Placental epithelial cell (primary cell): ENCODE measurements at places on chromosomes 11 and 22. TPM values are rescaled to one million over a fixed set of nuclear protein-coding genes. Genes with fewer than 3 reads are reported as not detected.

Gene CSNK2A3
- 0.98 and 1.2 TPM in 2 replicates for total RNA-seq

Gene VPREB3
- not detected in 2 replicates for total RNA-seq

Gene PHLDA2
- total RNA-seq = 2.4 and 4.0 TPM in 2 replicates

Gene NCAM1
- not detected in 2 replicates for total RNA-seq

Gene OR52E1
- total RNA-seq = not detected in 2 replicates

Gene EIF4ENIF1
- 12.7 and 31.0 TPM in 2 replicates for total RNA-seq

Gene YPEL1
- 0.22 and 1.6 TPM in 2 replicates for total RNA-seq

Gene TNNI2
- total RNA-seq = 1.2 TPM in 1 of 2 replicates, not detected in the other

Gene BCO2
- total RNA-seq = 0.43 and 1.2 TPM in 2 replicates

Gene WEE1
- 65.4 and 85.6 TPM in 2 replicates for total RNA-seq

Gene MRGPRF
- total RNA-seq = 3.7 and 5.1 TPM in 2 replicates

Gene POLD3
- 6.3 and 11.4 TPM in 2 replicates for total RNA-seq

Gene FHIP1B
- total RNA-seq = 22.0 and 25.4 TPM in 2 replicates
